AG10803 (cell line): ENCODE measurements at places on chromosomes 12 and 14.
A peak's percentile ranks its signal among the peaks of the same experiment; 100 is the strongest.

GRCh38 chr14:34003082-34003668, 52.3 kb upstream of the EGLN3 start:
- no peak for DNase-seq

- no peak for DNase-seq
Observed at GRCh38 chr12:111359231-111359913, 9.5 kb downstream of the PHETA1 start.

DNA sequence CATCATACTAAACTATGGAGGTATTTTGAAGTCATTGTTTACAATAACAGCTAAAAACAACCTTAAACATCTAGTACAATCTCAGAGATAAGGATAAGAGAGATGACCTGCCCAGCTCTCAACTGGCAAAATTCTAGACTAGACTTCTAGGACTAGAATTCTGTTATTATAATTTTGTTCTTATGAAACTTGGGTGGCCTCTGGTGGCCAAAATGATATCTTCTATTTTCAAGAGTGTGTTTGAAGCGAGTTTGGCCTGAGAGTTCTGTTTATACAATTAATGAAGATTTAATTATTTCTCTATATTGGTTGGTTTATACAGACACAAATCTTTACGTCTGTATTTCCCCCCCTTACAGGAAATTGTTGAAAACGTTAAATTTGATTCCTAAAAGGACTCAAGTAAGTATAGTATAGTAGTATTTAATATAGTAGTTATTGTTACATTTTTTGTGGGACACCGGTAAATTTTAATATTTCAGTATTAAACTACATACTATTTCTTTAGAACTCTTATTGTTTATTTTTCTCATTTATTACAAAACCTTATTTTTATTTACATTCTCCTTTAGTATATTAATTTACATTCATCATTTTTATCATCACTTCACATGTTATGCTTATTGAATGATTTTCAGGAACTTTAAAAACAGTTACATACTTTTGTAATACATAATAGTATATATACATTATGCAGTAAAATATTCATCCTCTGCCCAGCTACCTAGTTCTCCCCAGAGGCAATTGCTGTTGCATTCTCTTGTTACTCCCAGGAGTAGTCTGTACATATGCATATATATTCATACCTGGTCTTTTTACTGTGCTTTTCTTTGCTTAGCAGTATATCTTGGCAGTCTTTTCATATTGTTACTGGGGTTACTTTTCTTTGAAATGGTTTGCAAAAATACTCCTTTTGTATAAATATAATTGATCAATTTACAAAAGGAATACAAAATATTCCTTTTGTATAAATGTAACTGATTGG, 6.6 kb downstream of the PPHLN1 start:
- peak; percentile 48 for DNase-seq

- DNase-seq, result peak; percentile 30
Observed at GRCh38 chr14:87131879-87132278, 861.1 kb downstream of the GALC start.

DNA sequence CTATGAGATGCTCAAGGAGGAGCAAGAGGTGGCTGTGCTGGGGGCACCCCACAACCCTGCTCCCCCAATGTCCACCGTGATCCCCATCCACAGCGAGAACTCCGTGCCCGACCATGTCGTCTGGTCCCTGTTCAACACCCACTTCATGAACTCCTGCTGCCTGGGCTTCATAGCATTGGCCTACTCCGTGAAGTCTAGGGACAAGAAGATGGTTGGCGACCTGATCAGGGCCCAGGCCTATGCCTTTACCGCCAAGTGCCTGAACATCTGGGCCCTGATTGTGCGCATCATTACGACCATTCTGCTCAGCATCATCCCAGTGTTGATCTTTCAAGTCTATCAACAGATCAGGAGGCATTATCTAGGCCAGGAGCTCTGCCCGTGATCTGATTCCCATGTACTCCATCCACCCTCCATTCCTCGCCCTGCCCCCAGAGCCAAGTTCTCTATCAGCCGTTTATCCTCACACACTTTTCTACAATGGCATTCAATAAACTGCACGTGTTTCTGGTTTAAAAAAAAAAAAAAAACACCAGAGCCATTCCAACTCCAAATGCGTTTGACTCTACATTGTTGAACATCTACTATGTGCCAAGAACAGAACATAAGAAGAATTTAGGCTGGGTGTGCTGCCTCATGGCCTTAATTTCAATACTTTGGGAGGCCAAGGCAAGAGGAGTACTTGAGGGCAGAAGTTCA, 17.5 kb downstream of the ATXN2 start:
- DNase-seq, result peak; percentile 25

DNA sequence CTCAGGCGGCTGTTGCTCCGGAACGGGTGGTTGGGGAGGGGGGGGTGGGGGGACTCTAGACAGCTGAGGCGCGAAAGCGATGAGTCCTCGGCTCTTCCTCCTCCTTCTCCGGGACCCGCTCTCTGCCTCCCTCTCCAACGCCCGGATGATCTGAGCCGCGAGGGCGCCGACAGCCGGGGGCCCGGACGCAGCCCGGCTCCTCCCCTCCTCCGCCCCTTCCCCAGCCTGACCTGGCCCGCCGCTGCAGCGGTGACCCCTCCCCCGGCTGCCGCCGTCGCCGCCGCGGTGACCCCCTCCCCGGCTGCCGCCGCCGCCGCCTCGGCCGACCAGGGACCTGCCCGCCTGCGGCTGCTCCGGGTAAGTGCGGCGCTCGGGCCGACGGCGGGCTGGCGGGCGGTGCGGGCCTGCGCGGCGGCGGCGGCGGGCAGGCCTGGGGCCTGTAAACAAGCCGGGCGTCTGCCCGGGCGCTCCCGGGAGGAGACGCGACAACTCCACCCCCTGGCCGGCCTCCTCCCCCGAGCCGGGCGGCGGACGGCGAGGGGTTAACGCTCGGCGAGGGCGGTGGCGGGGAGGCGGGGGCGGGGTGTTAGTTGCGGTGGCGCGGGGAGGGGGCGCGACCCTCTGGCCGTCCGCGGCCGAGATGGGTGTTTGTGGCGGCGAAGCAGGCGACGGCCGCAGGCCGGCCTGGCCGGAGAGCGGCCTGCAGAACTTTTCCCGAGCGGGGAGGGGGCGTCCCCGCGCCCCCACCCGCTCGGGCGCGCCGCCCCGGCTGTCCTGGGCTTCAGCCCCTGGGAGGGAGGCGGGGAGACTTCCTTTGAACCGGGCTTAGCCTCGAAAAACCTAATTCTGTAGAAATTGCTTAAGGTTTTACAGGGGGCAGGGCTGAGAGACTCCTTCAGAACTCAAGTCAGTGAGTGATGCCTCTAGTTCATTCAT, 568 bp downstream of the PPM1A start:
- DNase-seq, result peak; percentile 61

DNA sequence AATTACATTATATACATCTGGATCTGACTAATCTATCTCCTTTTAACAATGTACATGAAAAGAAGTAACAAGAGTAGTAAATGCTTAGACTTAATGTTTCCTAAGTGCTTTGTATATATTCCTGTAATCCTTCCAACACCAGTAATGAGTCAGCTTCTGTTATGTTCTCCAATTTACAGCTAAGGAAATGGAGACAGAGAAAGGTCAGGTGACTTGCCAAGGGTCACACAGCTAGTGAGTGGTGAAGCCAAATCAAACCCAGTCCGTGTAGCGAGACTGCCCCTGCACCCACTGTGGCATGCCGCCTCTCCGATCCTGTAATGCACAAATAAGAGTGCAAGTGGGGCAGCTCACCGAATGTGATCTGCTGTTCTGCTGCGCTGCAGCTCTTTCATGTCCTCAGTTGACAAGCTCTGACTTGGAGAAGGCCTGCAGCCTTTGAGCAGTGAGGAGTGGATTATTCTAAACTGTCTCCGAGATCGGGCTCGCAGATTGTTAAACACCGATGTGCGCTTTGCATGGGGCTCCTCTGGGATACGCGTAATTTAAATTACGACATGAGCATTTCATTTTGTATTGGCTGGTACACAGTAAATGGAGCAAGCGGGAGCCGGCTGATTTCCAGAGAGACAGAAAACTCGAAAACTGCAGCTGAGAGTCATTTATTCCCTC, 65.1 kb upstream of the KTN1 start:
- DNase-seq, result peak; percentile 65

DNA sequence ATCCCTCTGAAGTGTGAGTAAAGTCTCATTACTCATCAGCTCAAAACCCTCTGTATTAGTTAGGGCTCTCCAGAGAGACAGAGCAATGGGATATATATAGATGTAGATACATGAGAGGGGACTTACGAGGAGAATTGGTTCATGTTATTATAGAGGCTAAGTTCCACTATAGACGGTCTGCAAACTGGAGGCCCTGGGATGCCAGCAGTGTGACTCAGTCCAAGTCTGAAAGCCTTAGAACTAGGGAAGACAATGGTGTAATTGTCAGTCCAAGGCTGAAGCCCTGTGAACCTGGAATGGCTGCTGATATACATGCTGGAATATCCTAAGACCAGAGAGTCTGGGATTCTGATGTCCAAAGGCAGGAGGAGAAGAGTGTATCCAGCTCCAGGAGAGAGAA, 57.3 kb upstream of the CEP83 start:
- DNase-seq, result no peak

GRCh38 chr12:90037740-90038139, 329.1 kb upstream of the ATP2B1 start:
- no peak for DNase-seq

- DNase-seq, result no peak
Observed at GRCh38 chr14:51735851-51736250, 84.1 kb downstream of the FRMD6 start.

GRCh38 chr14:104971447-104972240, 6.5 kb downstream of the AHNAK2 start:
- DNase-seq, result no peak

- DNase-seq, result no peak
Observed at GRCh38 chr14:105468621-105469241, 5.9 kb upstream of the CRIP2 start.

DNA sequence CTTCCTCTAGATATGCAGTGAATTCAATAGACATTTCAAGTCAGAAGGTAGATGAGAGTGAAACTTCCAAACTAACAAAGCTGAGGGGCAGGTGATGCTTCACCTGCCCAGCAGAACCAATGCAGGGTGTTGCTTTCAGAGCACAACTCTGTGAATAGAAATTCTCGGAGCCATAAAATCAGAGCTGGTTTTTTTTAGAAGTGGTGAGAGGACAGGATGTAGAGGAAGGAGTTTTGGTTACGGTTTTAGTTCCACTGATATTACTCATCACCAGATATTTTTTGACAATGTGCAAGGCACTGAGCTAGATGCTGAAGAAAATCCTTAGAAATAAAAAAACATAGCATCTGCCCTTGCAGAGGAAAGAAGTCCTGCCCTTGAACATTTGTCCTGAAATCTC, 62.2 kb downstream of the BMP4 start:
- peak; percentile 71 for DNase-seq

DNA sequence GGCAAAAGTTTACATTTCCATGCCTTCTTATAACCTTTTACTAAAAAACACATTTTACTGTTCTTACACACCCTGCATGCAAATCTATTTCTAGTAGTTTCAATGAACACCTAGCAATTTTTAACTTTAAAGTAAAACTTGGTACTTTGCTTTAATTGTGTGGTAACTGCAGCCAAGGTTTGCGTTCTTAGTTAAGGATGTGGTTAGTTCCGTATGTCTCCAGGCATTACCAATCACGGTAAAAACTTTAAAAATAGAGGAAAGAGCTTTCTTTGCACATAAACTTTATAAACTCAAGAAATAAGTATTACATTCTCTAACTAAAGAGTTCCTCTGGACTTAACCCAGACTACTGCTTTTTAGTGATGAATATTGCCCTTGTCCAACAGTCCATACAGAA, 795.2 kb downstream of the SLC16A7 start:
- peak; percentile 3 for DNase-seq

DNA sequence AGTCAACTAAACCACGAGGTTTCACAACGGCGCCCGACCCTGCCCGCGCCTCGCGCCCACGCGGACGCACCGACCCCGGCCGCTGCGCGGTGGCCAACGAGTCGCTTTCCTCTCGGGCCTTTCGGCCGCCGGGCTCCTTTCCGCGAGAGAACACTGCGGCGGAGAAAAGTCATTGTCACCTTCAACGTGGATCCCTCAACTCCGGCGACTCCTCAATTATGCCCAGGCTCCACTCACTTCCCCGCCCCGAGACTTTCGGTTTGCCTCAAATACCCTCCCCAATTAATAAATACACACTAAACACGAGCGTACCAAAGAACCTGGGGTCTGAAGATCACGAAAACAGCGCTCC, 450 bp downstream of the SINHCAF start:
- DNase-seq, result no peak

- peak; percentile 82 for DNase-seq
Observed at GRCh38 chr12:106126441-106127337, 12.1 kb downstream of the NUAK1 start.

- no peak for DNase-seq
Observed at GRCh38 chr12:19203539-19204506, 74.3 kb downstream of the PLEKHA5 start.

- DNase-seq, result peak; percentile 72
Observed at GRCh38 chr12:74890237-74890599, 319.4 kb downstream of the KCNC2 start.

DNA sequence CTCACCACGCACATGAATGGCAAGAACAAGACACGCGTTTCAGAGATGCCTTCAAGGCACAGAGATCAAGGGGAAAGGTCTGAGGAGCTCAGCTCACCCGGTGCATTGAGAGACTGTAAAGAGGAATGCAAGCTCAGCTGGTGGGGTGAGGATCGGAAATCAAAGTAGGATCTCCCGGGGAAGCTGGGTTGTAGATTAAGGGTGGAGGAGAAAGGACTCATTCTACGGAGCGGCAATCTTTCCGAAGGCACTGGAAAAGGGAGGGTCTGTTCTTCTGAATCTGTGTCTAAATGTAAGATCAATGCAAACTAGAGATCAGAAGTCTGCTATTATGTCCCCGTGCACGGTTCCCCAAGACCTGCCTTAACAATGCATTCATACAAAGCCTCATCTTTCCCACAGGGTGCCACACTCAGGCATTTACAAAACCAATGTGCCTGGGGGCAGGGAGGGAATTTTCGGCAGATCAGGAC, 41.6 kb upstream of the PYGL start:
- no peak for DNase-seq

DNA sequence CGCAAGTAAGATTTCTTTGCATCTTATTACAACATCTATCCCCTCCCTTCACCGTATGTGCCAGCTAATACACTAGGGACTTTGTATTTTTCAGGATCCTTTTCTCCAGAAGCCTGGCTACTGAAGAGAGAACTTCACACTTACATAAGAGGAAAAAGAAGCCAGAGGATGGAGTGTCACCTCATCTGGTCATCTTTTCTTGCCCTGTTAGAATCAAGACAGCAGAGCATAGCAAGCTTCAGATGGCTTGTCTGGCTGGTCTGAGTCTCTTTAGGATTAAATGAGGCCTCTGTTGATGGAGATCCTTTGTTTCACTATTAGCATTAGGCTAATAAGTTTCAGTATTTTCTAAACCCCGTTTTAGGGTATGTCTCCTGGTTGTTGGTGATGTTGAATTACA, 14.4 kb upstream of the AACS start:
- no peak for DNase-seq
